HAP-1 (cell line): ENCODE measurements at places on chromosomes 2 and 18.

GRCh38 chr2:97906307-97906706 lies 89.4 kb downstream of the TMEM131 start:
- no peak for DNase-seq

GRCh38 chr2:238320246-238320647 lies at the start of gene TRAF3IP1:
TSS of gene TRAF3IP1 (plus strand) at chr2:238320518. CDS start at chr2:238320663, 145 bp downstream.
- peak; percentile 80 for DNase-seq

DNA sequence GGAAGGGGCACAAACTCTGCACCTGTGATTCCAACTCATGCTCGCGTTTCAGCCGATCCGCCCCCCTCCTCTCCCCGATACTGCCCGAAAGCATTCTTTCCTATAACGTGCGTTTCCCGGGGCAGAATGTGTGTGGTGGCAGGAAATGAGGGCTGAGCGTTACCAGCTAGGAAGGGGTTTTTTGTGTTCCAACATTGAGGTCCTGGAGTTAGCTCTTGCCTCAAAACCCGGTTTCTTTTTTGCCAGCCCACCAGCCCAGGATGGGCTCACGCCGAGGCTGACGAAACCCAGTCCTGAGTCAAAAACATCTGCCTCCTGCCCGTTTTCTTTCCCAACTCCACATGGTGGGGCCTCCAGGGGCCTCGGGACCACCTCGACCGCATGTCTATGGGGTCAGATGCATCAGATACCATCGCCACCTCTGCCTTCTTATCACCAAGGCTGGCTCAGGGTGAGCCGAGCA lies 113.7 kb upstream of the COPS8 start:
- DNase-seq = no peak

DNA sequence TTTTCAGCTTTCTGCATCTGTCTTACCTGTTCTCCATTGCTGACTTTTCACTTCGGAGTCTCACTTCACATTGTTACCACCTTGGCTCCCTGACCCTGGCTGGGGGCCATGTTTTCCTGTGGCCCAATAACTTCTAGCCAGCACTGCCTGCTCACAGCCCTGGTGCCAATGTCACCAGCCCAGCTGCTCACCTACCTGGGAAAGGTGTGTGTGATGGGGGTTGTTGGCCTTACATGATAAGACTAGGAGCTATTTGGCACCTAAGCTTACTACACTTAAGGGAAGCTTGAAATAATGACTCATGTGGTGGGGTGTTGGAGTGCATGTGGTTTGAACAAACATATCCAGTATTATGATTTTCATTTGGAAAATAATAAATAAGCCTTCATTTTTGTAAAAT lies 37.5 kb upstream of the PGAP1 start:
- no peak for DNase-seq

- DNase-seq = peak; percentile 70
Measured at GRCh38 chr2:109736177-109736827, 57.8 kb upstream of the RGPD5 start.

GRCh38 chr2:9466147-9466683 lies 8.1 kb upstream of the IAH1 start:
- DNase-seq = no peak

DNA sequence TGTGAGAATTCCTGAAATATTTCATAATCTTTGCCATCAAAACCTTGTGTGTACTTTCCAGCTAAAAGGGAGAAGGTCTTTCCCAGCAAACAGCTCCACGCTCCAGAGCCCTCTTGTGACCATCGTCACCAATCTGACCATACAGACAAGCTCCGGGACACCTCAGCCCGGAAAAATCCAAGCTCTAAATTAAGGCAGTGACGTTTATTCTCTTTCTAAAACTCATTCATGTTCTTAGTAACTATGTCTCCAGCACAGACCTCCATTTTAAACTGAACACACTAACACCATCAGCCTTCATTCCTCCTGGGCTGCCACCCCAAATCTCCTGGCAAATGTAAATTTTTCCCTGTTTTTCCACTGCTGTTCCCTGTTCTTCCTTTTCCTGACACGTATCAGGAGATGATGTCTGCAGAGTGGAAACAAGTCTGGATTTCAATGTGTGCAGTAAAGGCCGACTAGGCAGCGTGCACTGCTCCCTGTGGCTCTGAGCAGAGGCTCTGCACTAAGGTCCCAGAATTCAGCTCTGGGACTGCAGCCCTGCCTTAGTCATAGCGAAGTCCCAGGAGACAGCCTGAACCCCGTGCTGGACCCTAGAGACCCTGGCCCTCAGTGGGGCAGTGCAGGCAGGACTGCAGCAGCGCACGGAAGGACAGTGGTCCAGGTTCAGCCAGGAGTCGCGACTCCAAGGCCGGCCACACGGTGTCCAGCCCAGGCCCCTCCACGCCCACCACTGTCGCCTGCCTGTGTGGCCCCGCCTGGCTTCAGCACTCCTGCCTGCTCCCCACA lies 452.5 kb upstream of the SALL3 start:
- DNase-seq = no peak

DNA sequence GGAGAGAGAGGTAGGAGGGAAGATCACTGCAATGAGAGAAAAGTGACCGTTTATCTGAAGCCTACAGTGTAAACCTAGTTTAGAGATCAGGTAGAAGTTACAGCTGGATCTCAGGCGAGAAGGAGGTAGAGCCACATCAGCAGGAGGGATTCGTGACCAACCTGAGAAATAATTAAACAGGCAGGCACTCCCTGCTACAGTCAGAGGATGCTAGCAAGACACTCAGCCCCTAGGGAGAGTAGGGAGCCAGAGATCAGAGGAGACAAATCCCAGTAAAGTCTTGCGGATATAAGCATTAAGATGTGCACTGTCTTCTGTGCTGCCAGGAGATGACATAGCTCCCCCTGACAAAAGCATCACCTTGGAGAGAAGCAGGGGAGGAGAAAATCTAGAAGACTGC lies 629.1 kb upstream of the SLC39A10 start:
- DNase-seq = no peak

- peak; percentile 12 for DNase-seq
Measured at GRCh38 chr18:73891572-73892421, 255.8 kb downstream of the FBXO15 start.
